ENCODE measurements at places on chromosomes 13 and 19.

GRCh38 chr13:110341445-110342244 is 34.6 kb downstream of the COL4A2 start:
- no peak for DNase-seq

DNA sequence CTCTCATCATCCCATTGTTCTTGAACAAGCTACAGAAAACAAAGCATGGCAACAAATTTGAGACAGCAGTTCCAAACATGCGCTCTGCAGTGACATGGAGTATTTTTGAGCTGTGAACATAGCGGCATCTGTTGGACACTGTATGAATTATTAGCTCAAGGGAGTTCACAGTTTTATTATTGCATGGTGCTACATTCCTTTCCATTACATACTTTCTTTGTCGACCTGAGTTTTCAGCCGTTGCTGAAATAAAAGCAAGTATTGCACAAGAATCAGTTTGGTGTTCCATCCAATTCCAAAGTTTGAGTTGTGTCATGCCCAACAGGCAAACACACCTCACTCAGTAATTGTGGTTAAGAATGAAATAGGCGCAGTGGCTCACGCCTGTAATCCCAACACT is 30.1 kb upstream of the METTL21C start:
- peak; percentile 25 for DNase-seq

DNA sequence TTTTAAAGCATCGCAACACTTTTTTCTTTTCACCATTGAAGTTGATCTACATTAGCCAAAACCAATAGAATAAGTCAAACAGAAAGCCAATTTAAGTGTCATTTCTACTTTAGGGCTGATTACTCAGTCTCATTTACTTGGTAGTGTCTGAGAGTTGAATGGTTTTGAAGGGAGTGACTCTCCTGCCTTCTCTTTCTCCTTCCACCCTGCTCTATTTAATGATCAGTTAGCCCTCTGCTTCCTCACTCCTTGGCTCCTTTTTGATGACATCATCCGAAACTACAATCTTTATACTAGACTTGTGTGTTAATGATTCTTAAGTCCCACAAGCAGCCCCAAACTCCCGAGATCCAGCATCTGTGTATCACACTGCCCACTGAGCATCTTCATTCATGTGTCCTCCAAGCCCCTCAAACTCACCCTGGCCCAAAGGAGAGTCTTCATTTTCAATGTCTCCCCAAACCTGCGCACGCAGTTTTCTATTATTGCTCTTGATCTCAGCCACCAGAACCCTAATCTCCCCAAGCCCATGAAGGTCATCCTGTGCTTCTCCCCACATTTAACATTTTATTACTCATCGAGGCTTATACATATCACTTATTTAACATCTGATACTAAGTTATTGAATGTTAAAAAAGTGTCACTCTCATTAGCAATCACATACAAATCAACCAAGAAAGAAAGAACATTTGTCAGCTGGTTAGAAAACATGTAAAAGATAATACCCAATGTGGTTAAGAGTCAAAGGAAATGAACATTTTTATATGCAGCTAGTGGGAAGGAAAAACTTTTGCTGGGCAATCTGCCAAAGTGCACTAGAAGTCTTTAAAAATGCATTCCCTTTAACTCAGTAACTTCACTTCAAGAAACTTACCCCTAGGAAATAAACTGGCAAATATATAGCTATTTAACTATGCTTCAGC is 32.2 kb upstream of the ARGLU1 start:
- no peak for DNase-seq

DNA sequence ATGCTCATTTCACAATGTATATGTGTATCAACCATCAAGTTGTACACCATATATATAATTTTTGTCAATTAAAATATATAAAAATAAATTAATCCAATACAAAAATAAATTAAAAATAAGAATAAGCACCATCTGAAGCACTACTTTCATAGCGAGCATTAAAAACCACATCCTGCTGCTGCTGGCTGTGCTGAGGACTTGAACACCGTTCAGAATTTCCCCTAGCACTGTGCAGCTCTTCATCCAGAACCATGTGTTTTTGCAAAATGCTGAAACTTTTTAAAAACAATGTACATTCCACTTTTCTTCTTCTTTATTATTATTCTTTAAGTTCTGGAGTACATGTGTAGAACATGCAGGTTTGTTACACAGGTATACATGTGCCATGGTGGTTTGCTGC is 40.0 kb upstream of the FOXO1 start:
- no peak for DNase-seq

- DNase-seq, result no peak
Measured at GRCh38 chr13:89812856-89813255, 1534.6 kb upstream of the MIR17HG start.

DNA sequence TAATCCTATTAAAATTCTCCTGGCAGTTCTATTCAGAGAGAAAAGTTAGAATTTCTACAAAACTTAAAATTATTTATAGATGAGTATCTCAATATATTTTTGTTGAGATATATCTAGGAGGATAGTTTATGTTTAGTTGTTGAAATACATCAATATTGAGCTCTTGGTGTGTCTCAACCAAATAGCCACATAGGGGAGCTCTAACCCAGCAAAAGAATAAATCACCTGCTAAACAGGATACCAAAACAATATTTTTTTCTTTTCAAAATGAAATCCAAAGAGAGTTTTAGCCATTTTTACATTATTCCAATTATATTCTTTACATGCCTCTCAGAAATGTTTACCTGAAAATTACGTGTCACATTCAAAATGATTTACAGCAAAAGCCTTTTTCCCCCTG is 954.7 kb downstream of the SLITRK6 start:
- peak; percentile 45 for DNase-seq

DNA sequence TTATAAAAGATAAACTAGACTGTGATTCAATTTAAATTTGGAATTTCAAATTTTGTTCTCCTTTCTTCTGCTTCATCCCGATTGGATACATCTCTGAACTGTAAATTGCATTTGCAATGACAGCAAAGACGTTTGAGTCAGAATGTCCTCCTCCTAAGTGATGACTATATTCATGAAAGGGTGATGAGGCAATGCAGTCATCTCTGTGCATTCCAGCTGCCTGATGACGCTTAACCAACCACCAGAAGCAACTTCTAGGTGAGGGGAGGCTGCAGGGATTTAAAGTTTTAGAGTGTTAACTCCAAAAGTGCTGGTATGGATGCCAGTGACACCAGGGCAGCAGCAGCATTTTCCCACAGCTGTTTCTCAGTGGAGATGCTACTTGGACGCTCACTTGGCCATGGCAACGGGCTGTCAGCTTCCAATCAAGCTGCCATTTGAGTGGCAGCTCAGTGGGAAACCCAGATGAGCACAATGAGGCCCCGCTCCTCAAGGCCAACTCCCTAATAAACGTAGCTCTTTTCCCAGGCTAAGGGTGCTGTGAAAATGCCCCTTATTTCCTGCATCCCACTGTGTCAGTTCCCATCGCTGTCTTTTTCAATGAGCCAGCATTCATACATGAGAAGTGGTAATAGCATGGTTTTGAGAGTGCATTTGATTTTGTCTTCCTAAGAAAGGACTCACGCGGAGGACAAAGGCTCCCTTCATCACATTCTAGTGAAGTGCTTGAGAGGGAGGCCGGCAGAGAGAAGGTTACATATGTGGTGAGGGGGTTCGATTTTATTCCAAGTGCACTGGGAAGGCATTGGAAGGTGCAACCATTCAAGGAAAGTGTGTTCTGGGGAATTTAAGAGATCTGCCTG is 45.2 kb upstream of the AMER2 start:
- no peak for DNase-seq

DNA sequence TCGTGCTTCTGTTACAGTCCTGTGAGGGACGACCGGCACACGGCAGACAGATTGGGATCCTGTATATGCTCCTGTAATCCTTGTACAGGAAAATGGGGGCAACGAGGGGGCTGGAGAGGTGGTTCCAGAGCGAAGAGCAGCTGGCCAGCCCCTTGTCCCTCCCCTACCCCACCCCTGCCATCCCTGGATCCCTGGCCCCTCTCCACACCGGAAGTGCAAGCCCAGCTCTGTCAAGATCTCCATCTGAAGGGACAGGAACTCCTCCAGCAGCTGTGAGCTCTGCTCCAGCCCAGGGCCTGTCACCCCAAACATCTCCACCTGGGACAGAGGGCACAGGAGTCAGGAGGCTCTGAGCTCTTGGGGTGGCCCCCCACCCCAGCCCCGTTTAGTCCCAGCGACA is 5.5 kb upstream of the CCER2 start:
- no peak for DNase-seq

- DNase-seq, result no peak
Measured at GRCh38 chr19:47729468-47729798, 15.9 kb upstream of the NOP53 start.

- DNase-seq, result no peak
Measured at GRCh38 chr19:29484876-29485275, 40.9 kb upstream of the VSTM2B start.

DNA sequence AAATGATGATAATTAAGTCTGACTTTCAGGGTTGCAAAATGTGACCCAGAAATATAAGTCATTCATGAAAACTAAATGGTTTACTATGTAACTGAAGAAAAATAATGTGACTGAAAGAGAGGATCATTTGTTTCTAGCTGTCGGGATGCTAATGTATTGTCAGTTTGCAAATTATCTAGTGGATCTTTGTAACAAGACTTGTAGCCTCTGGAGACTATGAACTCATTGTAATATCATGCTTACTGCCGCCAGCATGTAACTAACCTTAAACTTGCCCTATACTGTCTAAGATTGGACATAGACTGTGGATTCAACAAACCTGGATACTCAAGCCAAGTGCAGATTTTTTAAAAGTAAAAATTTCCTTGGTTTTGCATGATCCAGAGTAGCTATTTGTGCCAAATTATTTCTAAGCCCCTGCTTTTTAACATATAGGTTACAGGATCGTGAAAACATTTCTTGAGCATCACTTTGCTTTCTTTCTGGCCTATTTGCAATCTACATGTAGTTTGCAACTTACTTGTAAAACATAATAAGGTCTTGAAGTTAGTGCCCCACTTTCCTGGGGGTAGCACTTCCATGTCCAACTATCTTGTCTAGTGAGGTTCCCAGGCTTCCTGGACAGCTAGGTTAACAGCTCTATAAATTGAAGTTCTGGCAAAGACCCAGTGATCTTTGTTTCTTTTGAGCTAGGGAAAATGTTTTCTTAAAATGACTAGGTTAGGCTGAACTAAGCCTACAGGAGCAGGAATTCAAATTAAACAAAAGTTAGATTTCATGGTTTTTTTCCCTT is 3.3 kb upstream of the POSTN start:
- DNase-seq, result no peak

GRCh38 chr13:101433895-101434294 is 17.6 kb upstream of the NALCN start:
- DNase-seq, result no peak
